ENCODE measurements at places on chromosomes 5 and 9.

DNA sequence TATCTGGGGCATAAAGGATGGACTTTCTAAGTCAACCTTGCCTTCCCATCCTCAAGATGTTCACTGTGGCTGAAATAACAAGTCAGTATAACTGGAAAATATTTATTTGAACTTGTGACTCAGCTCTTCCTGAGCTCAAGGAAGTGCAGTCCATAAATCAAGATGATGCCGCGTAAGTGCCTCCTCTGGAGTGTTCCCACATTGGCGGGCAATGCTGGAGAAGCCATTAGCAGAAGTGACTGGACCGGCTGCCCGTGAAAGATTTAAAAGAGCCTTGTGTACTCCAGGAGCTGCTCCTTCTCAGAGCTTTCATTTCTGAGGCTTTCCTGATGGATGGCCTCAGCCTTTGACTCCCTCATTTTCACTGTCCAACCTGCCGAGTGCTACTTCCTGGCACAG lies 17.4 kb downstream of the TMOD1 start:
- DNase-seq, result peak; percentile 97

- DNase-seq, result no peak
Observed at GRCh38 chr5:150215979-150216944, 26.4 kb downstream of the SLC6A7 start.

DNA sequence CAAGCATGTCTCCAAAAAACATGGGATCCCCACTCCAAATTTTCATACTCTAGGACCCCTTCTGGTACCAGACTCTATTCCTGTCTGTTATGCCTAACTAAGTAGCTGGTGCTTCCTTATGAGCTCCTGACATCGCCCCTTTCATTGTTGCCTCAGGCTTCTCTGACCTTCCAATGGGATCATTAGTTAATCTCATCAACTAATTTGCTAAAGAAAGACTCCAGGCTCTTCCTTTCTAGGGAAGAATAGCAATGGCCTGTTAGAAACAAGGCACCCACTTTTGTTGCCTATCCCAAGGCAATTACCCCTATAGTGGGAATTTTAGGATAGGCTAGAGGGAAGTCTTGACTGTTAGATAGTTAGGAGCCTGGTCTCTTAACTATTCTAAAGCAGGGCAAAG lies 369.5 kb downstream of the MLLT3 start:
- no peak for DNase-seq

- no peak for DNase-seq
Observed at GRCh38 chr5:4013106-4013898, 417.7 kb downstream of the IRX1 start.

- no peak for DNase-seq
Observed at GRCh38 chr5:153636670-153637451, 146.4 kb downstream of the GRIA1 start.

- no peak for DNase-seq
Observed at GRCh38 chr5:56064984-56065383, 70.2 kb upstream of the IL6ST start.

DNA sequence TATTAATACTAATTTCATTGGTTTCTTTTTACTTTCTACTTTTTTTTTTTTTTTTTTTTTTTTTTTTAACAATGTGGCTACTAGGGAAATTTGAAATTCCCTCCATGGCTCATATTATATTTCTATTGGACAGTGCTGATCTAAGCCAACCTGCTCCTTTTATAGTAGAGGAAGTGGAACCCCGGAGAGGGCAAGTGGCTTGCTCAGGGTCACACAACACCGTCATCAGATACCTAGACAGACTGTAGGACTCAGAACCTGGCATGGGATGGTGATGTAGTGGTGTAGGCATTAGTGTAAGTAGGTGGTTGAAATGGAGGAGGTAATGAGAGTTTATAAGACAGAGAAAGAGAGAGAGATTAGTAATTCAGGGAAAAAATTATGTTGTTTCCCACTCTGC lies 10.8 kb downstream of the ZNF618 start:
- DNase-seq, result no peak

DNA sequence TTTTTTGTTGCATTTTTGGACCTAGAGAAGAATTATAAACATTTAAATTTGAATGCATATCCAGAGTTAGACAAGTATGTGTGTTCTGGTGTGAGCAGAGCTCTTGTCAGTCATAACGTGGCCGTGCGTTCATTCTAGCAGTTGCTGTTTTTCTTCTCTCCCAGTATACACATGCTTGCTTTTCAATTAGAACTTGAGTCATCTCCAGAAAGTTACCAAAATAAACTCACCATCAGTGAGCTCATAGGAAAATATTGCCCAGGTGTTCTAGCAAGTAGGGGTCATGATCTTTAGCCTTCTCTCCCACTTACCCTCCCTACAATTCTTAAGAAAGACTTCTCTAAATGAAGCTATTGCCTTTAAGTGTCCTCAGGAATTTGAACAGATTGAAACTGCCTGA lies 247.5 kb upstream of the TUT7 start:
- no peak for DNase-seq

- no peak for DNase-seq
Observed at GRCh38 chr5:86861512-86861911, 243.8 kb downstream of the COX7C start.

DNA sequence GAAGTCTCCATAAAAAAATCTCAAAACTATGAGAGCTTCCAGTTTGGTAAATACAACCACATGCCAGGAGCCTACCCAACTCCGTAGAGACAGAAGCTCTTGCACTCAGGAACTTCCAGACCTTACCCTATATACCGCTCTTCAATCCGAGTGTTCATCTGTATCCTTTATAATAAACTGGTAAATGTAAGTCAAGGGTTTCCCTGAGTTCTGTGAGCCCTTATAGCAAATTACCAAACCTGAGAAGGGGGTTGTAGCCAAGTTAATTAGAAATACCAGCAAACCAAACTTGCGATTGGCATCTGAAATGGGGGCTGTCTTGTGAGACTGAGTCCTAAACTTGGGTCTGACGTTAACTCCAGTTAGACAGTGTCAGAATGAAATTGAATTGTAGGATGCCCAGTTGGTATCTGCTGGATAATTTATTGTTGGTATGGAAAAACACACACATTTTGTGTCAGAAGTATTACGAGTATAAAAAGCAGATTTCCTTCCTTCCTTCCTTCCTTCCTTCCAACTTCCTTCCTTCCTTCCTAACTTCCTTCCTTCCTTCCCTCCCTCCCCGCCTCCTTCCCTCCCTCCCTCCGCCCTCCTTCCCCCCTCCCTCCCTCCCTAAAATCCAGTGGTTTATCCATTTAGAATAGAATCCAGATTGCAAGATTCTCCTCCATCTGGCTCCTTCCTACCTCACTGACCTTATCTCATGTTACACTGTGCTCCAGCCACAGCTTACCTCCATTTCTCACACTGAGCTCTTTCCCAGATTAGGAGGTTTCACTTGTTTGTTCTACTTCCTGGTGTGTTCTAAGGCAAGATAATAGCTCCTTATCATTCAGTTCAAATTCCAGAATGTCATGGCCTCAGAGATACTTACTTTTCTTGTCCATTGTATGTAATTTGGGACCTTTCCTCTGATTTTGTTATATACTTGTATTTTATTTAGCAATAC lies 196.7 kb downstream of the WDR70 start:
- no peak for DNase-seq

- DNase-seq, result no peak
Observed at GRCh38 chr5:22683050-22683449, 170.1 kb downstream of the CDH12 start.
